ENCODE measurements at places on chromosomes 2 and 18. TPM values are rescaled to one million over a fixed set of nuclear protein-coding genes. Genes with fewer than 3 reads are reported as not detected.

DNA sequence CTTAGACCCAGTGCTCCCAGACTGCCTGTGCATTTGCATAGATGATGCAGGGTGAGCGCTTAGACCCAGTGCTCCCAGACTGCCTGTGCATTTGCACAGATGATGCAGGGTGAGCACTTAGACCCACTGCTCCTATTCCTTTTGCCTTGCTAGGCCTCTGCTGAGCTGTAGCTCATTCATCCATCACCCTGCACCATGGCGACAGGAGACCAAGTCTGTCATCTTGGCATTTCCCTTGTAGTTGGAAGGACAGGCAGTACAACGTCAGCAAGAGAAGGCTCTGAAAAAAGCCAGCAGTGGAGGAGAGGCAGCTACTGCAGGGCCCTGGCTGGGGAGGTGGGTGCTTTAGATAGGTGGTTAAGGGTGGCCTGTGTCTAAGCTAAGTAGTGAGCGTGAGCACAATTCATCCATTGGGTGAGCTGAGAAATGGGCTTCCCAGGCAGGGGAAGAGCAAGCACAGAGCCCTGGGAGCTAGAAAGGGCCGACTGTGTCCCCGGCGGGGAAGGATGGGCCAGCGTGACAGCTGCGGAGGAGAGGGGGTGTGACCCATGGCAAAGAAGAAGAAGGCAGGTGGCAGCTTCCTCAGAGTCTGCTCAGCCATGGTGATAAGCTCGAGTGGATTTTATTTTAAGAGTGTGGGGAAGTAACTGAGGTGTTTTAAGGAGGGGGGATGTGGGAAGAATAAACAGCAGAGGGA lies 108.8 kb downstream of the LPIN1 start:
- no peak for DNase-seq

DNA sequence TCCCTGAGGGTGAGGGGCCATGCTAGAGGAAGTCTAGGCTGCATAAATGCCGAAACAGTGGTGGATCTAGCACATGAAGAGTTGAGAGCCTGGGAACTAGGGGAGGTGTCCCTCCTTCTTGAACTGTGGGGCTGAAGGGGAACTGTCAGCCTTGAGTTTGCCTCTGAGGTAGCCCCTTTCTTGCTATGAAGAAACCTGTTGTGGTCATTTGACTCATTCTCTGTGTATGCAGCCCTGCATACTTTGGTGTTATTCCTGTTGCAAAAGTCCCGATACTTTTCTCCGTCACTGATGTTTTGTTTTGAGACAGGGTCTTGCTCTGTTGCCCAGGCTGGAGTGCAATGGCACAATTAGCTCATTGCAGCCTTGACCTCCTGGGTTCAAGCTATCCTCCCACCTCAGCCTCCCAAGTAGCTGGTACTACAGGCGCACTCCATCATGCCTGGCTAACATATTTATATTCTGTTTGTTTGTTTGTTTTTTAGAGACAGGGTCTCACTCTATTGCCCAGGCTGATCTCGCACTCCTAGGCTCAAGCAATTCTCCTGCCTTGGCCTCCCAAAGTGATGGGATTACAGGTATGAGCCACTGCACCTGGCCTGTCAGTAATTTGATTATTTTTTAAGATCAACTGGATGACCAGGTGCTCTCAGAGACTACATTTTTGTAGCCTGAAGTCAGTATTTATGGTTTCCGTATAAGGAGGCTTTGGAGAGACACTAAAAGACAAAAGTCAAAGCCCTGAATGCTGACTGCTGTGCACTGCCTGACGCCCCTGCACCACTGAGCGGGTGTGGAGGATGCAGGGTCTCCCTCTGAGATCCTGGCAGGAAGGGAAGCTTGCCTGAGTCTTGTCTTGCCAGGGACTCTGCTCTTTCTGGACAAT lies 126.0 kb upstream of the MSH6 start:
- no peak for DNase-seq

DNA sequence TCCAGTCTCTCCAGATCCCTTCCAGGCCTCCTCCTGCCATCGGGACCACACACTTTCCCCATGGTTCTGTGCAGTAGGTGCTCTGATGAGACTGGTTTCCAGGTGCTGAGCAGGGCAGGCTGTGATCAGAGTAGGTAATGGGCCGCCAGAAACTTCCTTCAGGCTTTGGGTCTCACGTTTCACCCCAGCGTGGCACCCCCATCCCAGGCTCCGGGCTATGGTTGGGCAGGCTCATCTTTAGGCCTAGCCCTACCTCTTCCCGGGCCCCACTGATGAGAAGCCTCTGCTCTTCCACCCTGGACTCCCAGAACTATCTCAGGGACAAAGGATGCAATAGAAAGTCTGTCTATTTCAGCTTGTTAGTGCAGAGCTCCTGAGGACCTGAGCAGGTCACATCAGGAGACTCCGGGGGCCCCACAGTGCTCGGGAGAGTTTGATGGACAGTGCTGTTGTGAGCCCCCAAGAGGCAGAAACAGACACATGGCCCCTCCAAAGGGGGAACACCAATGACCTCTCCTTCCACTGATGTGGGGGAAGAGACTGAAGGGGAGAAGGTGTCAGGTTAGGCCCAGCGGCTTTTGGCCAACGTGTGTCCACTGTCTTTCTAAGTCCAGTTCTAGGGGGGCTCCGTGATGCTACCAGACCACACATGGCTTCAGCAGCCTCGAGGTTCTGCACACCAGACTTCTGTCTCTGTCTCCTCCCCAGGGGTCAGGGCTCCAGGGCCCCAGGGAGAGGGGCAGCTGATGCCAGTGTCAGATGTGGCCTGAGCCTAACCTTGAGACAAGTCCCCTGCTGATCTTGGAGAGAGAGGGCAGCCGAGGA lies 5.8 kb upstream of the PROM2 start:
- DNase-seq = peak; percentile 9

SPATA3 gene
- total RNA-seq = not detected

CD28 gene
- 1.9 TPM for total RNA-seq

Measured in colonic mucosa (tissue), 4 donors.